SK-N-MC (cell line): ENCODE measurements at places on chromosomes 11 and 22.

- no peak for DNase-seq
These were observed at the start of gene C1QTNF6 for GRCh38 chr22:37187891-37188761. Gene C1QTNF6, minus strand, starts transcription at chr22:37188247. Its CDS starts 34 bp downstream, at chr22:37188213.

DNA sequence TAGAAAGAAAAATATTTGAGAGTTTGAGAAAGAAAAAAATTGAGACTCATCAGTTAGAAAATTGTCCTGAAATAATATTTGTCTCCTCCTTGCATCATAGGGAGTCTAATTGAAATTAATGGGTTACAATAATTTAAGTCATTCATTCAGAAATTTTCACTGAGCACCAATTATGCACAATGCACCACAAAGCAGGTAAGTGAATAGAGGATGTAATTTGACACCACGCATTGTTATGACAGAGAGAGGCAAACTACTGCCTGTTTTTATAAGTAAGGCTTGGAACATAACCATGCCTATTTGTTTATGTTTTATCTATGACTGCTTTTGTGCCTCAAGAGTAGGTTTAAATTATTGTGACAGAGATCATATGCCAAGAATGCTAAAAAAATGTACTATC is 537.9 kb upstream of the FAT3 start:
- DNase-seq: no peak

- no peak for DNase-seq
These were observed 41.4 kb upstream of the PCF11 start for GRCh38 chr11:83115551-83115950.

DNA sequence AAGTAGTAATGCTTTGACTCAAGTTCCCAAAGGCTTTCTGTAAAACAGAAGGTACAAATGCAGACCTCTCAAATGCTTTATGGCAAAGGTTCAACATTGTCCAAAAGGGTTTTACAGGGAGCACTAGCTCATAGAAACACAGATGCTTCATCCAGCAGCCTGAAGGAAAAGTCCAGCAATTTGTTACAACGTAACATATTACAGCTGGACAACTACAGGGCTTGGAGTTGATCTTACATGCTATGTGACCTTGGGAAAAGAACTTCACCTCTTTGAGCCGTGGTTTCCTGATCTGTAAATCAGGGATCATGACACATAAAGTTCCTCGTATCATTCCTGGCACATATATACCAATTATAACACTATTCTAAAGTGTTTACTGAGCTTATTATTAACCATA is 84.9 kb downstream of the DDIAS start:
- DNase-seq: no peak

GRCh38 chr11:96259134-96259830 is 83.7 kb downstream of the MAML2 start:
- no peak for DNase-seq

DNA sequence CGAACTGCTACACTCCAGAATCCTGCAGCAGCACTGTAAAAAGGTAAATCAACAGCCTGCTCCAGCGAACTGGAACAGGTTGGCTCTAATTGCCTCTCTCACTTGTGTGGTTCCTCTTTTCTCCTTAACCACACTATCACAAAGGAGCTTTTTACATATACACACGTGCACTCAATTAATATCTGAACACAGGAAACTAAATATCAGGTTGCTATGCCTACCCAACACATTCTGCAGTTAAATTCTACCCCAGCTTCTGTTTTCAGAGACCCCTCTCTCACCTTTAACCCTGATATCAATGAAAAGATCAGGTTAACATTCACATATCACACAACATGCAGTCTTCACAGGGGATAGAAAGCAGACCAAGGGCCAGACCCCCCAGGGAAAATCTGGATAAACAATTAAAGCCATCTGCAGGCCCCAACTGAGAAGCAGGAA is 11.0 kb downstream of the RBFOX2 start:
- no peak for DNase-seq

GRCh38 chr22:46851941-46852340 is 89.5 kb downstream of the TBC1D22A start:
- no peak for DNase-seq

GRCh38 chr11:76205252-76206076 is 838 bp downstream of the WNT11 start:
- DNase-seq: peak; percentile 12

DNA sequence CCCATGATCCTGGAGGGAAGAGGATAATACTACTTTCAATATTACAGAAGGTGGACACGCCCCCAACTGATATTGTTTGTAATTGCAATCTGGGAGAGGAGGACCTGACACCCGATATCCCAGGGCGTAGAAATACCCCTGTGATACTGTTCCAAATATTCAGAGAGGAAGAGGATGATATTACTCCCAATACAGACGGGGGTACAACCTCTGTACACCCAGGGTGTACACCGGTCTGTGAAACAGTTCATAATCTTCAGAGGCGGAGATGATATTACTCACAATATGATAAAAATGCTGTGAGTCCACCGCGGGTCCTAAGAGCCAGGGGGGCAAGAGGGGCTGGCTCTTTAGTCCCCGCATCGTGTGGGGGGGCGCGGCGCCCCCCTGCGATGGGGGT is 57.2 kb upstream of the ALDH3B2 start:
- DNase-seq: no peak

DNA sequence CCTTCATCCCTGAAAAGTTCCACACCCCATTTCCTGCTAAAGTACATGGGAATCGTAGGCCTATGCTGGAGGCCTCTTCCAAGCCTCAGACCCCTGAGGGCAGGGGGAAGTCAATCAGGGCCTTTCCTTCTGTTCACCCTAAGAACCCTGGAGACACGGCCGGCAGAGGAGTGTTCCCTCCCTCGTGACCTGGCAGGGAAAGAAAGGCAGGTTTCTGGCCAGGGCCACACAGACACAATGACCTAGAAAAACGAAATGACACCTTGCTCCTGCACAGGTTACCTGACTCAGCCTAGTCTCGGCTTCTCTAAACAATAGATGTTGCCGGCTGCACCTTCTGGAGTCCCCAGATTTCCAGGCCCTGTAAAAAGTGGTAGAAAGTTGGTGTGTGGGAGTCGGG is 60.6 kb upstream of the CADM1 start:
- no peak for DNase-seq

GRCh38 chr22:24554313-24555164 is at the start of gene GUCD1:
Gene GUCD1, minus strand, starts transcription at chr22:24555138. Its CDS starts 147 bp downstream, at chr22:24554991.
- no peak for DNase-seq

- DNase-seq: no peak
These were observed 26.5 kb upstream of the WNT7B start for GRCh38 chr22:46003271-46004091.

- no peak for DNase-seq
These were observed 31.6 kb downstream of the ACER3 start for GRCh38 chr11:76892306-76892705.

GRCh38 chr11:1870721-1871466 is 18.0 kb downstream of the LSP1 start:
- DNase-seq: no peak

DNA sequence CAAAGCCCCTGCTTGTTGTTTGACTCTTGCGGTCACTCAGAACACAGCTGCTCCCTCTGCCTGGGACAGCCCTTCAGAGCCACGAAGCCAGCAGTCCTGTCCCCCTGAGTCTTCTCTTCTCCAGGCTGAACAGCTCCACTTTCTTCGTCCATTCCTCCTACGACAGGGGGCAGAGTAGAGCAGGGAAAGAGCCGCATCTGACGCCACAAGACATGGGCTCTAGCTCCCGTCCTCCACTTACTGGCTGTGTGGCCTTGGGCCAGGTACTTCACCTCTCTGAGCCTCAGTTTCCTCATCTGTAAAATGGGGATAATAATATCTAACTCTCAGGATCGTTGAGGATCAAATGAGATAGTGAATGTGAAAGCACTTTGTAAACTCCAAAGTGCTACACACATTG is 29.9 kb downstream of the CHRDL2 start:
- DNase-seq: no peak

GRCh38 chr11:44082645-44083044 is 12.8 kb upstream of the EXT2 start:
- DNase-seq: no peak

DNA sequence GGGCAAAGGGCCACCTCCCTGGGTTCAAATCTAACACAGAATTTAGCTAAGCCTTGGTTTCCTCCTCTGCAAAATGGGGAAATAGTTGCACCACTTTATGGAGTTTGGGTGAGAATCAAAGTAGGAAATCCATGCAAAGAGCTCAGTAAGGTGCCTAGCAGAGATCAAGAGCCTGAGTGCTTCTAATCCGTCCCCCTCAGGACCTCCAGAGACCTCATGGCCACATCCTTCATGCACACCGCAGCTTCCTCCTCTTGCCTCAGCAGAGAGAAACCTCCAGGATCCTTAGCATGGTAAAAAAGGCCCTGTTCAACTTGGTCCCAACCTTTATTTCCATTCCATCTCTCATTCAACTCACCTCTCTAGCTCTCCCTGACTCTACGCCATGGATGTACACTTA is 37.8 kb upstream of the NAV2 start:
- no peak for DNase-seq

GRCh38 chr11:105840391-105840790 is 181.6 kb downstream of the MSANTD4 start:
- peak; percentile 82 for DNase-seq

DNA sequence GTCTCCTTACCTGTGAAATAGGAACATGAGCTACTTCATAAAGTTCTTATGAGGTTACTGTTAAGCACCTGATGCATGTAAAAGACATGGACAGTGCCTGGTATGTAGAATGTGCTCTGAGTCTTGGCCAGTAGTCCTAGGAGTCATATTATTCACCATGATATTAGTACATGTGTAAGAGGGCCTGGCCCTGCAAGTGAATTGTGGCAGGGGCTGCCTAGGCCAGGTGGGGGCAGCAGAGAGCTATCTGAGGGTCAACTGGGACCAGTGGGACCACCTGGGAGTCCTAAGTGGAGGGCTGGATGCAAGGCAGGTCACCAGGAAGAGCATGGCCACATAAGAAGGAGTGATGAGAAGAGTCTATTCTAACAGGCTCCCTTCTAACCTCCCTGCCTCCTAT is 529.5 kb downstream of the SOX6 start:
- DNase-seq: no peak

DNA sequence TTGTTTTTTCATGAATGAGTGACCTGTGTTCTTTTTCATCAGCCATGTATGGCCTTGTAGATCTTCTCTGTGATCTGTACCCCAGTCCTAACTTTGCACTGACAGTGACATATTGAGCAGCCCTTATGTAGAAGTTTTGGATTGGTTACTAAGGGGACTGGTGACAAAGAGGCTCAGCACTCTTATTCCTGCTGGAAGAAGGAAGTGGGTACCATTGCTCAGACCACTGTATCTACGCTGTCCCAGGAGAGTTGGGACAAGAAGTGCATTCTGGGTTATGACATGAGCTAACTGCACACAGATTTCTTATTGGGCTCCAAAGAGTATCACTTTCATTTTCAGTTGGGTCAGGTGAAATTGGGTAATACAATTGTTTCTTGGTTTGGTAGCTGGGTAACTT is 107.8 kb upstream of the RASSF10 start:
- DNase-seq: no peak

DNA sequence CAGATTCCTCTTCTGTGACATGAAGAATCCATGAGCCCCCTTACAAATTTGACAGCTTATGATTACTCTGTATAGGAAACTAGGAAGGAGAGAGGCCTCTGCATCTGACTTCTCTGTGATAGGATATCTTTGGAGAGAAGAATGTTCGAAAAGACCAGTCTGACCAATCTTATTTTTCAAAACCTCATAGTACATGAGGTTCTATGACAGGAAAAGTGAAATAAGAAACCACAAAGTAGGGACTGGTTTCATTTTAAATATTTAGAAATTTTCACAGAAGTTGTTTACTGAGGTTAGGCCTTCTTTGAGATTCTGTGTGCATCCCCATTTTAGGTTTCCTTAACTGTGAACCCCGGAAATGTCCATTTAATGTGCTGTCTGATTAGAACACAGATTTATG is 2.1 kb upstream of the OR4X1 start:
- DNase-seq: no peak

DNA sequence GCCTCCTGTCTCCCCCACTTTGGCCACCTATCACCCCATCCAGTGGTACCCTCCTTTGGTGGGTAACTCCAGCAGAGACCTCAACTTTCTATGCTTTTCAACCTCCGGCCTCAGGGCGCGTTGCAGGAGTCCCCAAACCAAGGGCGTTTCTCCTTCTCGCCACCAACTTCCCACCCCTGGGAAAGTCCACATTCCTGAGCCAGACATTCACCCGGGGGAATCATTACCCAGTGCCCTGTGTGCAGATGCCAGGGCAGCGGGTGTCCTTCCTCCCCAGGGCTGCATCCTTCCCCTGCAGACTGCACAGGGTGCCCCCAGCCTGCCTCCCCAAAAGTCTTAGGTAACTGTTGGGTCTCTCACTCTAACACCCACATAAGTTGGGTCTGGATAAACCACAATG is 26.4 kb downstream of the MYEOV start:
- DNase-seq: no peak

GRCh38 chr11:116513278-116513823 is 259.4 kb downstream of the BUD13 start:
- DNase-seq: no peak

DNA sequence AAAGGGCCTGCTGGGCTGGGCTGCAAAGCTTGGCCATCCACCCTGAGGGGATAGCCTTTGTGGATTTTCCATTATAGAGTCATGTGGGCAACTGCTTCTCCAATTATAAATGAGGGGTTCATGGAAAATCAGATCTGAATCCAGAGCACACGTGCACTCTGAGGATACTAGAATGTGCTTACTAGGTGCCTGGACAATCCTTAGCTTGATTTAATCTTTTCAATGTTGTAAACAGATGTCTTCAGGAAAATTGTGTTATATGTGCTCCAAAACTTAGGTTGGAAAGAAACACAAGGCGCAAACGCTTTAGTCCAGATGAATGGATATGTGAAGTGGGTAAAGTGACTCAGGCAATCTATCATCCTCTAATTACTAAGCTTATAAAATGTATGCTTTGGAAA is 92.0 kb downstream of the SLC17A6 start:
- DNase-seq: no peak

DNA sequence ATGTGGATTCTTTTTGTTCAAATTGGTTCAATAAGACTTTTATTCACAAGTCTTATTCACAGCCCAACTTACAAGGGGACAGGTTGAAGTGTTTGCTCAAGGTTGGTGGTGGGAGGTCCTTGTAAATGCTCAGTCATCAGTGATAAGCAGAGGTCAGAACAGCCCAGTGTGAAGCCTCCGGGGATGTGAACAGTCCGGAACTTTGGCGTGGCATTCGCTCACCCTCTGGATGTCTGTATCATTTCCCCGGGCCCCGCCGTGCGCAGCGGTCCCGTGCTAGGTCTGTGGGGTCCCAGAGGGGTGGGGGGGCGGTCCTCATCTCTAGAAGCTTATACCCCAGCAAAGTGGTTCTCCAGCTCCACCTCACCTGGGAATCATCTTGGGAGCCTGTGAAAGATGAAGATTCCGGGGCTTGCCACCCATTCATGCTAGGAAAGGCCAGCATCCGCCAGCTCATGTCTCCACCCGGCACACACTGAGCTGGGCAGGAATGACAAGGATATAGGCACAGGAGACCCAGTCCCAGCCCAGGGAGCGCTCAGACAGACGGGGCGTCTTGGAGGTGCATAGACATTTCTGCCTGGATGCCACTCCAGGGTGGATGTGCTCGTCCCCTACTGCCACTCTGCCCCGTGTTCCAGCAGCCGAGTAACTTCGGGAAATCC is 327.5 kb downstream of the TBC1D22A start:
- DNase-seq: no peak

GRCh38 chr11:27281740-27282590 is 81.0 kb downstream of the CCDC34 start:
- DNase-seq: no peak
